ENCODE measurements at places on chromosomes 7 and 10.
A peak's percentile ranks its signal among the peaks of the same experiment; 100 is the strongest.

DNA sequence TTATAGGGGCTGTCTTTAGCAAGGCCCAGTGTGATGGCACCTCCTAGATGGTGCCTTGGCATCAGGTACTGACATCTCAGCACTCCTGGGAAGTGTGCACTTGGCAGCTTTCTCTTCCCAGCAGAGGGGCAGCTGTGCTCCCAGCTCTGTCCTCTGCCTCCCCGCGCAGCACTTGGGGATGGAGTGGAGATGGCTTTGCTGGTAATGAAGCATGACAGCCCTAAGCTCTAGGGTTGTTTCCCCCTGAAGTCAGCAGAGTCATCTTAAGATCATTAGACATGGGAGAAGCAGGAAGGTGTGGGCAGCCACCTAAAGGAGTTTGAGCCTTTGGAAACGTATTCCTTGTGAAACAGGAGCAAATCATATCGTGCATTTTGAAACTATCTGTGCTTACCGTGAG lies 46.7 kb downstream of the HTRA1 start:
- DNase-seq = no peak

DNA sequence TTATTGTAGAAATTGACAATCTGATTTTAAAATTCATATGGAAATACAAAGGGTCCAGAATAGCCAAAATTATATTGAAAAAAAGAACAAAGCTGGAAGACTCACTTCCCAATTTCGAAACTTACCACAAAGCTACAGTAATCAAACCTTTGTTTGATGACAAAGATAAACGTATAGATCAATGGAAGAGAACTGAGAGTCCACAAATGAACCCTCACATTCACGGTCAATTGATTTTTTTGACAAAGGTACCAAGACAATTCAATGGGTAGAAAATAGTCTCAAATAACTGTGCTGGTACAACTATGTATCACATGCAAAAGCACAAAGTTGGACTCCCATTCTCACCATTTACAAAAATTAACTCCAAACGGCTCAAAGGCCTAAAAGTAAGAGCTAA lies 8.7 kb downstream of the KPNA7 start:
- no peak for DNase-seq

DNA sequence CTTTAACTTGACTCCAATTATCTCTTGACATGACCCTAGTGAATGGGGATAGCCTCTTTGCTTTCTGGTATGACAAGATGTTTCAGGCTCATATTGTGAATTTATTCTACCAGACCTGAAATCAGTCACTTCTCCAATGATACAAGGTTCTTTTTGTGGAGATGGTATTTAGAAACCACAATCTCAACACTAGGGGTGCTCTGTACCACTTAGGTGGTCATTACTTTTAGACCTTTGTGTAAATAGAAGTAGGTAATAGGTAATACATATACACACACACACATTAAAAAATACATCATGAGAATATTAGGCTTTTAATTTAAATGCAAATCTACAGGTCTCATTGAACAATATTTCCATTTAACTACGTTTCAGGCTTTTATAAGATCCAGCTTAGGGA lies 199.0 kb upstream of the RHOBTB1 start:
- DNase-seq = no peak

DNA sequence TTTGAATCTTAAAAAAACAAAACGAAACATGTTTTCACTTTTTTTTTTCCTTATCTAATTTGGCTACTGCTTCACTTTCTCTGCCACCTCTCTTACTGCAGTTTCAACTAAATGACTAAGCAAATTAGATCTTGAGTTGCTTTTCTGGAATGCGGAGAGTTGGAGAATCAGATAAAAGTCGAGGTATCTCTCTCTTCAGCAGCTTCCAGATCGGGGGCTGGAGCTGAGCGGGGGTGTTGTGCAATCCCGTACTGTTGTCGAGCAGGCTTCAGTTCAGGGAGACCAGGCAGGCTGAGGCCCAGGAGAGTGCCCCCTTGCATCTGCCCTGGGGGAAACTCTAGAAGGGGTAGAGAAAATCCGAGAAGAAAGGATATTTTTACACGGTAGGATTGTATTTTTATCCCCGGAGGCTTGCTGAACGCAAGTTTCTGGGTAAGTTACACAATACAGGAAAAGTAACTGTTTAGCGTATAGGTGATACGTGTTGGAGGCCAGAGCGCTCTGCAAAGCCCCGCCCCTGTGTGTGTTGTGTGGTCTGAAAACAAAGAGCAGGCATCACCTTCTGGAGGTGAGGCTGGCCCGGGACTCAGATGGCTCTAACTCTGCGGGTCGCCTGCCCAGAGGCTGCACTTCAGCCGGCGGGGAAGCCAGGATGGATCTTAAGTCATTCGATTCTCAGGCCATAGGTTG lies 116.6 kb downstream of the KLF6 start:
- peak; percentile 36 for DNase-seq

DNA sequence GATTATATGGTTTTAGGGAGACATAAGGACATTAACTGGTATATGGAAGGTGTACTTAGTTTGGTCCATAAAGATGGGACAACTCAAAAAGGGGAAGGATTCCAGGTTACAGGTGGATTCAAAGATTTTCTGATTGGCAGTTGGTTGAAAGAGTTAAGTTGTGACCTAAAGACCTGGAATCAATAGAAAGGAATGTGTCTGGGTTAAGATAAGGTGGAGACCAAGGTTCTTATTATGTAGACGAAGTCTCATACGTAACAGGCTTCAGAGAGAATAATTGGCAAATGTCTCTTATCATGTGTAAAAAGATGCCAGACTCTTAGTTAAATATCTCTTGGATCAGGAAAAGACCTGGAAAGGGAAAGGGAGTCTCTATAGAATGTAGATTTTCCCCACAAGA lies 1.0 kb upstream of the TRDMT1 start:
- no peak for DNase-seq

- no peak for DNase-seq
These were observed 137.0 kb downstream of the PTPRN2 start for GRCh38 chr7:158450476-158451124.

DNA sequence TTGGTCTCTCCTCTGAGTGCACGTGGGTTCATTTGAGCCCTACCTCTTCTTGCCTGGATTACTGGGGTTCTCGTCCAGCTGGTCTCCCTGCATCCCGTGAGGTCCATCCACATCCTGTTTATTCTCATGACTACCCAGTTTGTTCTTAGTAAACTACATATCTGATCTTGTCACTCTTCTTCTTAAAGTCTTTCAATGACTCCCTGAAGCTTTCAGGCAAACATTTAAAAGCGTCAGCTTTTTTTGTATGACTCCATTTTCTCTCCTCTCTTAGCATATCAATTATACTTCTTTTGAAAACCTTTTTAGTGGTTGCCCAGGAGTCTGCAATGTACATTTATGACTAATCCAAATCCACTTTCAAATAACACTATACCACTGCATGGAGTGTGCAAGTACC lies 7.5 kb downstream of the SFXN2 start:
- no peak for DNase-seq

- no peak for DNase-seq
These were observed 54.5 kb downstream of the WDR37 start for GRCh38 chr10:1110674-1111119.

DNA sequence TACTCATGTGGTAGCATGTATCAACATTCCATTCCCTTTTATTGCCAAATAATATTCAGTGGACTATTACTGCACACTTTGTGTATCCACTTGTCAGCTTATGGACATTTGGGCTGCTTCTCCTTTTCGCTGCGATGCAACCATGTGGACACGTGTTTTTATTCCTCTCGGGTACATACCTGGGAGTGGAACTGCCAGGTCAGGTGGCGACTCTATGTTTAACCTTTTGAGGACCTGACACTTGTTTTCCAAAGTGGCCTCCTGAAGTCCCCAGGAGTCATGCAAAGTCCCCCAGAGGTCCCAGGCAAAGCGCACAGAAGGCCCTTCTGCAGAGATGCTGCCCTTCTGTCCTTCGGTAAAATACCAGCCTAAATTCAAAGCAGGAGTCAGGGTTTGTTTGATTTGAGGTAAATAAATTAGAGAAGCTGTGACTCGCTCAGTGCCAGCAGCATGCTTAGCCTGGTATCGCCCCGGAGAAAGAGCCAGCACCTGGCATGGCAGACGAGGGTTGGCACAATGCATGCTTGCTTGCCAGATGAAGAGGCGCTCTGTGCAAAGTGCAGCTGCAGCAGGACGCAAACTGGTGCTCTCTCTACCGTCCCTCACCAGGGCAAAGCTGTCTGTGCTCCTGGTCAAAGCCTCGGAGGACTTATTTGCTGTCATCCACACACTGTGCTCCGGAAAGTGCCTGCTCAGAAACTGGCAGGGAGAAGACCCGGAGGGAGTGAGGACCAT lies 37.8 kb downstream of the HIPK2 start:
- no peak for DNase-seq

GRCh38 chr7:80184693-80185092 lies 50.1 kb downstream of the GNAI1 start:
- DNase-seq = no peak

DNA sequence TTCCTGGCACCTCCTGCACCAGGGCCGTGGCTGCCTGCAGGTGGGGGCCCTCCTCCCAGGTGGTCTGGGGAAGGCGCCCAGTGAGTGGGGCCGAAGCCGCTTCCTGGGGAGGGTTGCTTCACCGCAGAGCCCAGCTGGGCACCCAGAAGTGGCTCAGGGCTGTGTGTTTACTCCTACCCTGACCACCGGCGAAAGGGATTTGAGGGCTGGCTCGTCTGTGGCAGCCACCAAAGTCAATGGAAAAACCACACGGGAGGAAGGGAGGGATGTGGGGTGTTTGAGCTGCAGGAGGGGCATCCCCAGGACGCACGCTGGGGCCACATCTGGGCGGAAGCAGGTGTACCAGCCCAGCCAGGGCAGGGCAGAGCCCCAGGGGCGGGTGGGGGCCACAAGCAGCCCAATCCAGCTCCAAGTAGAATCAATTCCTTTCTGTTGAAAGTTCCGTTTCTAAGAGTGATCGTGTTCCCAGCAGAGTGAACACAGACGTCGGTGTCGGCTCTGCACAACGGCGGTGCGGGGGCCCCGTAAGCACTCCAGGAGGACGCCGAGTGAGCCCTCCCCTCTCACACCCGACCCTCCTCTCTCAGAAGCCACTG lies 69.9 kb downstream of the FOXL3 start:
- DNase-seq = no peak

GRCh38 chr7:81676105-81676811 lies 93.6 kb downstream of the HGF start:
- DNase-seq = no peak

- DNase-seq = no peak
These were observed 111.9 kb upstream of the RHEB start for GRCh38 chr7:151631570-151631952.

DNA sequence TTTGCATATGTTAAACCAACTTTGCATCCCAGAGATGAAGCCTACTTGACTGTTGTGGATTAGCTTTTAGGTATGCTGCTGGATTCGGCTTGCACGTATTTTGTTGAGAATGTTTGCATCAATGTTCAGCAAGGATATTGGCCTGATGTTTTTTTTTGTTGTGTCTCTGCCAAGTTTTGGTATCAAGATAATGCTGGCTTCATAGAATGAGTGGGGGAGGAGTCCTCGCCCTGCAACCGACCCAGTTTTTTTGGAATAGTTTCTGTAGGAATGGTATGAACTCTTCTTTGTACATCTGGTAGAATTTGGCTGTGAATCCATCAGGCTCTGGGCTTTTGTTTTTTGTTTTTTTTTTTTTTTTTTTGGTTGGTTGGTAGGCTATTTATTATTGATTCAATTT lies 147.9 kb downstream of the AHR start:
- no peak for DNase-seq

Measured in stimulated activated CD8-positive, alpha-beta memory T cell treated with anti-CD3 and anti-CD28 coated beads, Interleukin-7, amount 100 ng/mL, for 4 hours (primary cell).